ENCODE measurements at places on chromosomes 16 and 17.

DNA sequence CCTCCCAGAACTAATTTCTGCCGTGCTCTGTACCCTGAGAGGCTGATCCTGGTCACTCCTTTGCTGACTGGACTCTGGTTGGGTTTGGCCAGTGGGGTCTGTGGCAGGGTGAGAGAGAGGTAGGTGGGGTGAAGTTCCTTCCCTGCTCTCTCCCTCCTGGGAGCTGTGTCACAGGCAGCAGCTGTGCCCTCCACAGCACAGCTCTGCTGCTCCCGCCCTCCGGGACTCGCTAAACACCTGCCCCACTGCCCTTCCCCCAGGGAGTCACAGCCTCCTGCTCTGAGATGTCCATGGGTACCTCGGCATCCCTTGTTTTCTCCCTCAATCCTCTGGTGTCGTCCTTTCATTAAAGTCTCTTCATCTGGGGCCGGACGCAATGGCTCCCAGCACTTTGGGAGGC, 66.4 kb downstream of the SRCIN1 start:
- DNase-seq, result no peak

DNA sequence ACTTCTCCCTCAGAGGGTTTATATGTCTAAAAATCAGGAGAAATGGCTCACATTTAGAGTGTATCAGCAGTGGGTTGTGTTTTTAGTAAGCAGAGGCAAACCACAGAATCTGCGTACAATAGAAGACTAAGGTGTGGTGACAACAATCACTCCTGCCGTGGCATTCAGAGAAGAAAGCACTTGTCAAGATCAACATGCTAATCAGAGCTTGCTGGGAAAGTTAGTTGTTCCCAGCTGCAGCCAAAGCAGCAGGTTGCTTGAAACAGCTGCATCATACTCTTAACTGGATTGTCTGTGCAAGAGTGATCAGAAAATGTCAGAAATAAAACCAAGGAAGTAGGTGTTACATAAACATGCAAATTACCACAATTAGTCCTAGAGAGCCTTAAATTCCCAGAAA, 616.4 kb downstream of the CDH8 start:
- no peak for DNase-seq

DNA sequence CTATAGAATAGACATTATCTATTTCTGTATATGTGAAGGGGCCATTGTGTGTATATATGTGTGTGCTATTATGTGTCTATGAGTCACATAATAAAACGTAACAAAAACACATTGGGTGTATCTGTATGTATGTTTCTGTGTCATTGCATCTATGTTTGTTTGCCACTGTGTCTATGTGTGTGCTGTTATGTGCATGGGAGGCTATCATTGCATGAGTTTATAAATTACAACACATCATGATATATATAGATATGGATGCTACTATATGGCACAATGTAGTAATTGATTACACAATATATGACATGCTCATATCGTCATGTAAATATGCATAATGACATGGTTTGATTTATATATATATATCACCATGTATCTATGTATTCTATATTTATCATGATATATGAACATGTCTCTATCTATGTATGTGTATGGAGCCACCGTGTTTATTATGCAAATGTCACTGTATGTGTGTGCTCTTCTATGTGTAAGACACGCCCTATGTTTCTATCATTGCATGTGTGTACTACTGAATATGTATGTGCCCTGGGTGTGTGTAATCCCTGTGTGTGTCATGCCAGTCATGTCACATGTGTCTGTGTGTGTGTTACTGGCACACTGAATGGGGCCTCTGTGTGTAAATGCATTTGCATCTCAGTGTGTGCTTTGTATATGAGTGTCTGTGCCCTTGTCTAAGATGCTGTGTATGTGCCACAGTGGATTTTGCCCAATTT, 1.4 kb upstream of the TSPOAP1 start:
- DNase-seq, result no peak

DNA sequence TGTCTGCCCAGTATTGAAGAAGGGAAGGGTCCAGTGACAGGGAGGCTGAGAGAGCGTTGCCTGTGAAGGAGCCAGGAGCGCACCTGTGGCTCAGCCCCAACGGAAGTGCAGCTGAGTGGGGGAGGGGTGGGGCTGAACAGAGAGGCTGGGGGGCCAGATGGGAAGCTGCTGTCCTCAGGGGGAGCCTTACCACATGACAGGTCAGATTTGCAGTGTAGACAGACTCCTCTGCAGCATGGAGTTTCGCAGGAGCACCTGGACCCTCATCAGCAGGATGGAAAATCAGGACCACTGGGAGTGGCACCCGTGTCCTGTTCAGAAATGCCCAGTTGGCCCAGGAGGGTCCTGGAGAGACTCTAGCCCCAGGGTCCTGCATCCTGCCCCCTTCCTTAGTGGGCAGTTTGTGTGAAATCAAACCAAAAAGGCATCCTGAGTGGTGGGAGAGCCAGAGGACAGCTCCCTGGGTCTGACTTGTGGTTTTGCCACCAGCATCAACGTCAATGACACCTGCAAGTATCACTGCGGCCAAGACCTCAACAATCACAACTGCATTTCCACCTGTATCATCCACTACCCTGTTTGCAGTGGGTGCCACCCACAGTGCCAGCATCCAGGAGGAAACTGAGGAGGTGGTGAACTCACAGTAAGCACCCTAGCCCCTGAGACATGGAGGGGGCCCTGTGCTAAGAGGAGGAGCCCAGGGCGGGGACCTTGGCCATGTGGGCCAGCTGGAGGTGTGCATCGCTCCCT, 7.8 kb downstream of the CD300A start:
- DNase-seq, result no peak

DNA sequence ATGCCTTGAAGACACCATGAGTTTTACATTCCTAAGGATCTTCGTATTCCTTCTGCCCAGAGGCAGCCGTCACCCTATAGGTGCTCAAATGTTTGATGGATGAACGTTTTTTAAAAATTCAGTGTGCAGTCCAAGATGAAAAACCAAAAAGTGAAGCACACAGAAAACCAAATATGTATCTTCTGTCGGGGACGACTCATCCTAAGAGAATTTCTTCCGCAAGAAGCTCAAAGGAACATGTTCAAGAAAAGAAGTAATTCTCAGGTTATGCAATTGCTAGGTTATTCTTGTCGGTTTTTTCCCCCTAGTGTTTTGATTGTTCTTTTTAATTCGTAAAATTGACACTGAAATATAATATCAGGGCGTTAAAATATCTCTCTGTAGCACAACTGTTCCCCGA, 1.4 kb downstream of the CENPV start:
- no peak for DNase-seq
